ENCODE measurements at places on chromosomes 1 and 21. TPM values are rescaled to one million over a fixed set of nuclear protein-coding genes. Genes with fewer than 3 reads are reported as not detected.

DNA sequence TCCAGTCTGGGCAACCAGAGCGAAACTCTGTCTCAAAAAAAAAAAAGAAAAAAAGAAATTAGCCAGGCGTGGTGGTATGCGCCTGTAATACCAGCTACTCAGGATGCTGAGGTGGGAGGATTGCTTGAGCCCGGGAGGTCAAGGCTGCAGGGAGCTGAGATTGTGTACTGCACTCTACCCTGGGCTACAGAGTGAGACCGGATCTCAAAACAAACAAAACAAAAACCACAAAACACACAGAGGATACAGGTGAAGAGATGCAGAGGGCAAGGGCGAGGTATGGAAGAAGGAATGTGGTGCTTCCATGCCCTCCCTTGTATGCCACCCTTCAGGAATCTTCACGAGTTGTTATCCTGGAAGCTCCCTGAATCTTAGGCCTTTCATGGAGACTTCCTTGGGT lies 68.5 kb downstream of the NDUFS5 start:
- no peak for DNase-seq

- DNase-seq, result no peak
These were observed 137.5 kb downstream of the GABPA start for GRCh38 chr21:25872271-25872670.

DMBX1 gene
- not detected for total RNA-seq

GRCh38 chr21:26273686-26274313 lies 103.2 kb upstream of the APP start:
- no peak for DNase-seq

SELL gene
- total RNA-seq, result 5.2 TPM

GRCh38 chr1:51726051-51726450 lies 109.2 kb downstream of the OSBPL9 start:
- no peak for DNase-seq

- DNase-seq, result no peak
These were observed 46.6 kb upstream of the SCAF4 start for GRCh38 chr21:31778546-31778945.

DDAH1 gene
- 16.7 TPM for total RNA-seq

DNA sequence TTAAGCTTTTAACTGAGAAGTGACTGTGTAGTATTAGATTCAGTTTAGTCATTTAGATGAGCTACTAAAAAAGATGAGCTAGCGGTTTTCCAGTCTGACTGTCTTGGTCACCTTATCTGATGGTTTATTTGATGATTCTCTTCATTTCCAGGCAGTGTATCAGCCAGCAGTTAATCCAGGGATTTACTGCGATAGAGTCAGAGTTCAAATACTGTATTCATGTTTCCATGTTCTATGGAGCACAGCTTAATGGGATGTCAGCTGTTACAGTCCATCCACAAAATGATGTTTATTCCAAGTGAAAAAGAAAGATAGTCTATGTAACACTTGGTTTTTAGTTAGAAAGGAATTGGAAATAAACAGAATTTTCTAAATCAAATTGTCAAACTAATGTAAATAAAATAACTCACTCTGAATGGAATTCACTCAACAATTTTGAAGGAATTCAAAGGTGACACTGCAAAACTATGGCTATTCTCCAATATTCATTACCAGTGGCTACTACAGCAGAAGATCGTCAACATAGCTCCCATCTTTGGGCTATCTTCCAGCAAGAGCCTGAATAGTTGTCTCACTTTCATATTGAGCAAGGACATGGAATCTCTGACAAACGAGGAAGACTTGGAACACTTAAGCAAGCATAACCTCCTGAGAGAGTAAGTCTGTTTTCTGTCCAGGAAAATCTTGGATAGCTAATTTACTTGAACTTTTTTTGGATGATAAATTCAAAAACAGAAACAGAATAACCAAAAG lies 54.6 kb upstream of the DPT start:
- no peak for DNase-seq

- DNase-seq, result no peak
These were observed 48.8 kb downstream of the DR1 start for GRCh38 chr1:93394514-93394913.

TMEM51 gene
- total RNA-seq, result 8.6 TPM

SLC44A3 gene
- total RNA-seq, result 1.3 TPM

LEMD1 gene
- not detected for total RNA-seq

ATP6V1G3 gene
- total RNA-seq, result not detected

- DNase-seq, result no peak
These were observed 101.2 kb downstream of the PRDM2 start for GRCh38 chr1:13801232-13801631.

DNA sequence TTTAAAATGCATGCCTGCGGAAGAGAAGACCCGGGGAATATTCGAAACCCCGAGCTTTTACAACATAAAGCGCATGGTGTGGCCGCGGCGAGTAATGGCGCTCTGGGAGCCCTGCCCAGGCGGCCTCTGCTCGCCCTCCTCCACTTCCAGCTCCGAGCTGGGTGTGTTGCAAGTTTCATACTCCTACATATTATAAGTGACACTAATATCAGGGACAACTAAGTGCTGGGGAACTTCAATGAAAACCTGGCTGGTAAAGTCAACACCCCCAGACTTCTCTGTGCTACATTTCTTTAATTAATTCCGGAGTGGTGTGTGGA lies 11.8 kb downstream of the SIM2 start:
- DNase-seq, result no peak

DNA sequence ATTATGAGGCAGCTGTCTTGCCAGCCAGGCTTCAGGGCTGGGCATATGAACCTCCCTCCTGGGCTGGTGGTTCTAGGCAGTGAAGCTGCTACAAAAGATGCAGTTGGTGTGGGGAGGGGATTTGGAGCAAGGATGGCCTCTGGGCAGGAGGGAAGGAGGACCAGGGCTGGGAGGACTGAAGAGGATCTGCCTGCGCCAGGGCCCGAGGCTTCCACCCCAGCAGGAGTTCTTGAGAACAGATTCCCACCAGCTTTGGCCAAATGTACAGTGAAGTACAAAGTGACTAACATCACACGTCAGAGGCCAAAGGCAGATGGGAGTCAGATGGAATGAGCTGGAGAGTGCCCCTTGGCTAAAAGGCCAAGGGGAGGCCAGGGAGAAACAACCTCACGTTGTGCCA lies 62.4 kb downstream of the DDX20 start:
- no peak for DNase-seq

- no peak for DNase-seq
These were observed 773 bp downstream of the CNST start for GRCh38 chr1:246566813-246567645.

DNA sequence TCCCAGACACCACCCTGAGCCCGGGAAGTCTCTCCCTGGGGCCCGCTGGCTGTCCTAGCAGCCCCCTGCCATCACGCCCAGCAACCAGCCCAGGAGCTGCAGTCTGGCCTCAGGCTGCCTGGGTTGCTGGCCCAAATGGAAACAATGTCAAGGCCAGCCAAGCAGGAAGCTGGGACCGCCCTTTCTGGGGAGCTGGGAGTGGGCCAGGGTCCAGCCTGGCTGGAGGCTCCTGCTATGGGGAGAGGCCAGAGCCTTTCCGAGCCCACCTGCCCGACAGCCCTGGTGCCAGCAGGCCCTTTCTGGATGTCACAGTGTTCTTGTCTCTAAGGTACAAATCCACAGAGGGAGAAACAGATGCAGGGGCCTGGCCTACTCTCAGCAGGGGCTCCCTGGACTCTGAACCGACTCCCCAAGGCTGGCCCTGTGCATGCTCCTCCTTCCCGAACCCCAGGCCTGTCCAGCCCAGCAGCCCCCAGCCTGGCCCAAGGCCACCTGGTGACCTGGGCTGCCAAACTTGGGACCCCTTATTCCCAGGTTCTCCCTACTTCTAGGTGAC lies 1.2 kb upstream of the MMEL1 start:
- DNase-seq, result no peak

DNA sequence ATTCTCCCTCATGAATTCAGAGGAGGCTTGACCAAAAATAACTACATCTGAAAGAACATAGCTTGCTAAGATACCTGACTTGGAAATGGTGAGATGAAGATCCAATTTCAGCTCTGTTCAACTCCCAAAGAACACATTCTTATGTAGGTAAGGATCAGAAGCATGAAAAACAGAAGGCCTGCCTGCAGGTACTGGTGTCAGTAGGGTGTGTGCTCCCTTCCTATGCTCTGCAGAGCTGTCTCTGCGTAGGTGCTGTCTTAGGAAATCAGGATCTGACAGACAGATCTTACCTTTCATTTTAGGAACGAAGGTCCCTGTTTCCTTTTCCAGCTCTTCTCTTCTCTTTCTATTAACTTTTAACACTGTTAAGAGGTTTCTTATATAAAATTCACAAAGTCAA lies 5.6 kb upstream of the OR6K2 start:
- DNase-seq, result no peak

GRCh38 chr21:41636636-41637630 lies 129.0 kb upstream of the TMPRSS2 start:
- DNase-seq, result no peak

DNA sequence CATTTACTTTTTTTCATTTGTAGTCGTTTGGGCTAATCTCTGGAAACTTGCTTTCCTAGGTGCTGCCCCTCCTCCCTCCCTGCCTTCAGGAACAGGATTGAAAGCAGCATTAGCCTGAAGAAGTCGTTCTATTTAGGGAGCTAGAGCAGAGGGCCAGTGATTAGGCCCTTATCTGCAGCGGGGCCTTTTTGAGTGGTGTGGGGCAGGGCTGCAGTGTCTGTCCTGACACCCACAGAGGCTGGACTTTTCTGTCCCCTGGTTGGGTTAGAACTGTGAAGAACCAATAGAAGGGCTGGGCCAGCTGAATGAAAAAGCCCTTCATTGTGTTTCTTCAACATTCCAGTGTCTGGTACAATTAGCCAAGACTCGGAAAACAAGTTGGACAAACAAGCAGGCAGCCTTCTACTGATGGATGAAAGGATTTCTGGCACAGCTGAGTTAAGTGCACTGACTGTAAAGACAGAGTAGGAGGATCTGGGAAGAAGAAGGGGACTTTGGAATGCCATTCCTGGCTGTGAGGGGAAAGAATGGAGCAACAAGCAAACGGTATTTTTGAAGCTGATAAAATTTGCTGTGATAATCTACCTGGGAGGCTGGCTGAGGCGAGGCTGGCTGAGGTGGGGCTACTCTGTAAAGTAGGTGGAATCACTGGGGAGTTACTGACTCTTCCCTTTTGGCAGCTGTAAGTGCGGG lies 9.7 kb downstream of the MACF1 start:
- no peak for DNase-seq

GRCh38 chr1:66490816-66491215 lies 43.1 kb upstream of the SGIP1 start:
- no peak for DNase-seq

DNA sequence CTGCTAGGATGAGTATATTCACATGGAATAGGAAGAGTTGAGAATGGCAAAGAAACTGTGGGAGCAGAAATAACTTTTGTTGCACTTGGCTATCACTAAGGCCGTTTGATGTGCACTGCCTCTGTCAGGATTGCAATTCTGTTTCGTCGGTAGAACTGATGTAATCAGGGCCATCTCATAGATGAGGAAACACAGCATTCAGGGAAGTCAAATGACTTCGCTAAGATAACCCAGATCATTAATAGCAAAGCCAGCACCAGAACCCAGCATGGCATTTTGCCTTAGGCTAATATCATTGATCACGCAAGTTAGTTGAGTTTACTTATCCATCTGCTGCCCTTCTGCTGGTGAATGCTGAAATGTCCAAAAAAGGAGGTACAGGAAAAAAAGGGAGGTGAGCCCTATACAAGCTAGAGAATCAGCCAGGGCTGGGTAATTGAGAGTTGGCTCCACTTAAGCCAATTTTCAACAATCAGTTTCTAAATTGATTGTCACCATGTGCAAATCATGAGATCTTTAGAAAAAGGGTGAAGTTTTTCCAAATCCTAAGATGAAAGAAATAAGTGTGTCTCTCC lies 7.6 kb downstream of the RASSF5 start:
- DNase-seq, result no peak

DNA sequence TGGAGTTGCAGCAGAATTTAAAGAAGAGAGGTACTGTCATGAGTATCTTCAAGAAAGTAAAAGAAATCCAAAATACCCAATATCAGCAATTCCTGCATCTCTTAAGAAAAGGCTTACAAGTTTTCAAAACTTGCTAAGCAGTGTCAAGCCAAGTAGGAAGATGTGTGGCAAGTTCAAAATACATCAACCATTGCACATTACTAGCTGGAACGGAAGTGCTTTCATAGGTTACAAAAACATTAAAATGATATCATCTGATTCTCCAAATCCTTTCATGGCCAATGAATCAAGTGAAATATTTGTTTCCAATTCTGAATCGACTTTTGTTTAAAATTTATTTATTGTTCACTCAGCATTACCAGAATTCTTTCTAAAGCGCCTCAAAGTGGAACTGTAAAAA lies 5.7 kb upstream of the ABCA4 start:
- no peak for DNase-seq

NCF2 gene
- total RNA-seq, result 53.8 TPM

GRCh38 chr1:47378147-47378546 lies 37.9 kb upstream of the FOXE3 start:
- DNase-seq, result no peak

SPRR2A gene
- total RNA-seq, result not detected

- no peak for DNase-seq
These were observed 42.1 kb upstream of the LEPR start for GRCh38 chr1:65378247-65378946.

DNA sequence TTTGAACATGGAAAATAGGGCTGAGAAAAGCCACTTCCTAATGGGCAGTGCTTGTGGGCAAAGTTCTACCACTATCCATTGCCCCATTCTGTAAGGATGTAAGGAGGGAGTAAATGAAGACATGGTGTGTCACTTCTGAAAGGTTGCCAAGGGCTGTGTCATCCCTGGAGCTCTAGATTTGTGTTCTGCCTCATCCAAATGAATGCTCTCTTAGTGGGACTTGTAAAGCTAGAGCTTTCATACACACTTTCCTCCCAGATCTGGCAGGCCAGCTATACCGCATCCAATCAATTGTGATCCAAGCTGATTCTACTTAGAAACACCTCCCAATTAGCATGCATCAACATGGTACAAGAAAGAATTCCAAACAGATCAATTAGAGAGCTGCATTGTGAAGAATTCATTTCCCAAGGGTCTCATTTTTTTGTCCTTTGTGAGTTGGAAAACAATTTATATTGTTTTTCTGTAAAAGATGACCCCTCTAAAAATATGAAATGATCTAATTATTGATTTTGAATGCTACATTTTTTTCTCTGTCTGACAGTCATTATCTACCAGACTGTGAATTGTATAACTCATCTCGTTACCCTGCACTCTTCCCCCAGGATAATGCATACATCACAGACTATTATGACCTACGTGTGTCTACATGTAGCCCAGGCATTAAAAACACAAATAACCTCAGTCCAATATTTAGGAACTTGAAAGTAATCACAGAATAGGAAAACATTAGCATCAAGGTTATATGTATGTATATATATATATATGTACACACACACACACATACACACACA lies 117.1 kb upstream of the DUSP10 start:
- no peak for DNase-seq
